NCI-H1436 treated with DMSO at 0.1 percent for 48 hours (cell line): ENCODE measurements at places on chromosomes 5 and 9.

GRCh38 chr9:128062846-128063831, 4.0 kb downstream of the NAIF1 start:
- no peak for DNase-seq

DNA sequence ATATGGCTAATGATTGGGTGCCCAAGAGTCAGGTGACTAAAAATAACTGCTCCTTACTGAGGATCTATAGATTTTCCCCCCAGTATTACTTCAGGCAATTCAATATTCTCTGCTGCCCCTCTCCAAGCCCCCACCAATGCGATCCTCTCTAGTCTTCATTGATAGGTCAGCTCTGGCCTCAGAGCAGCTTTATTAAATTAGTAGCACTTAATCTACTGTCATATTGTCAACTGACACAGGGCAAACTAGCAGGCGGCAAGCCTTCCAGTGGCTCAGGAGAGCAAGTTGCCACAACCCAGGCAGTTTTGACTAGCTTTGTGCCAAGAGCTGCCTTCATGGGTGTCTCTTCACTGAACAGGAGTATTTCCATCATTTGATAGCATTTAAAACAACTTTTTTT, 462.9 kb downstream of the BNC2 start:
- no peak for DNase-seq

GRCh38 chr5:61277190-61277589, 54.9 kb upstream of the ZSWIM6 start:
- DNase-seq: no peak

- no peak for DNase-seq
Measured at GRCh38 chr9:91943478-91944470, 6.3 kb downstream of the ROR2 start.

- DNase-seq: no peak
Measured at GRCh38 chr5:41842777-41843176, 27.4 kb downstream of the OXCT1 start.

DNA sequence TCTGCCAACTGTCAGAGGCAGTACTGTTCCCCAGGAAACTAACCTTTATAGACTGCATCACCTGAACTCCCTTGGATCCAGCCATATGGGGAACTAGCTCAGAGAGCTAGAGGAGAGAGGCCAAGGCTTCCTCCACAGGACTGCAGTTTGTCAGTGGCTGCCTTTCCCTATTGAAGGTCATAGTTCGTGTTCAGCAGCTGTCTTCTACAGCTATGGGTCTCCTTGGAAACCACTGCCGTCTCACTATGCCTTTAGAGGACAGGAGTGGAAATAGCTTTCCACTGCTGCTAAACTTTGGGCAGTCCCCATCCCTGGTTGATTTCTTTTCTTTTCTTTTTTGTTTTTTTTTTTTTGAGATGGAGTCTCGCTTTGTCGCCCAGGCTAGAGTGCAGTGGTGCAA, 4.4 kb upstream of the SLIT3 start:
- DNase-seq: no peak

DNA sequence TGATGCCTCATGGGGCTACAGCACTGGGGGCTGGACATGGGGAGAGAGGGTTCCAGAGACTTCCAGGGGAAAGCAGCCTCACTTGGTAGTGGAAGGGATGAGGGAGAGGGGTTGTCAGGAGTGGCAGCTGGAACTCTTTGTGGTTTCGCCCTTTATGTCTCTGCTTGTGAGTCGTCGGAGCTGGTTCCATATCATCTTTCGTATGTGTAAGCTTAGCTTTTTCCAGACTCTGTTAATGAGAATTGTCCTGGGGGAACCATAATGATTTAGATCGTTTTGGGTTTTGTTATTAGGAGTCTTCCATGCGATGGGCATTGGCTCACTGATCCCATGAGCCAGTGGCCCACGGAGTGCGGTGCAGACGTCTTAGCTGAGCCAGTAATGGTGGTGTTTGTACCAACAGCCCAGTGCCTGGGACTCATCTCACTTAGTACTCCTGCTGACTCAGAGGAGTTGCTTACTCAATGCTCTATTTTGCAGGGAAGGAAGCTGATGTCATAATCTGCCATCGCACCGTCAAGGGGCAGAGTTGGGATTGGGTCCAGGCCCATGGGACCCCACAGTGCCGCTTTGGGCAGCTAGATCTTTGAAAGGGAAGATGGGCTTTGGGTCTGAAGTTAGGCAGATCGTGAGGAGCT, 48.5 kb downstream of the NEK6 start:
- no peak for DNase-seq

- DNase-seq: no peak
Measured at GRCh38 chr5:157020511-157021222, 38.2 kb downstream of the HAVCR1 start.

DNA sequence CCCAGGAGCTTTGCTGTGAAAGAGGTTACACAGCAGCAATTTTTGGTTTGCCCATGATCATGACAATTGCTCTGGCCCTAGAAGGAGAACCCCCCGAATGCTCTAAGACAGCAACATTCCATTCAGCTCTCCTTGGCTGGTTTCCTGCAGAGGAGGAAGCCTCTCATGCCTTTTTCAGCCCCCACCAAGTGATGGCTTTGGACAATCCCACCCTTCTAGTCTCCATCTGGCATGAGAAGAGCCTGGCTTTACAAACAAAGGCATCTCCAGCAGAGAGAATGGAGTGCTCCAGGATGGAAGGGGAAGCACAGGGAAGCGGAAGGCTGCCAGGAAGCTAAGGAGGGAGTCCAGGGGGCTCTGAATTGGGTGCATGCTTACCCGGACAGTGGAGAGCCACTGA, 98.4 kb downstream of the CRB2 start:
- no peak for DNase-seq

DNA sequence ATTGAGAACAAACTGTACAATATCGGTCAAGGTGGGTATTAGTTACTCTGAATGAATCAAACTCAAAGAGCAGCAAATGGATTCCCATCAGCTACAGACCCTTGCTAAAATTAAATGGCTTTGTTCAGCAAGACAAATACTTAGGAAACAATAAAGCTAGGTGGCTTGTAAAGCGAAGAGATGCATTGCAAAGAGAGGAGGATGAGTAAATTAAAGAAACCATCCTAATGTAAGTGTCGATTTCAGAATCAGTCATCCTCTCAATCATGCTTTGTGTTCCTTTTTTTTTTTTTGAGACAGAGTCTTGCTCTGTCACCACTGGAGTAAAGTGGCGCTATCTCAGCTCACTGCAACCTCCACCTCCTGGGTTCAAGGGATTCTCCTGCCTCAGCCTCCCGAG, 359.2 kb upstream of the ZNF462 start:
- no peak for DNase-seq

GRCh38 chr9:134640506-134641172, 964 bp upstream of the COL5A1 start:
- DNase-seq: no peak

DNA sequence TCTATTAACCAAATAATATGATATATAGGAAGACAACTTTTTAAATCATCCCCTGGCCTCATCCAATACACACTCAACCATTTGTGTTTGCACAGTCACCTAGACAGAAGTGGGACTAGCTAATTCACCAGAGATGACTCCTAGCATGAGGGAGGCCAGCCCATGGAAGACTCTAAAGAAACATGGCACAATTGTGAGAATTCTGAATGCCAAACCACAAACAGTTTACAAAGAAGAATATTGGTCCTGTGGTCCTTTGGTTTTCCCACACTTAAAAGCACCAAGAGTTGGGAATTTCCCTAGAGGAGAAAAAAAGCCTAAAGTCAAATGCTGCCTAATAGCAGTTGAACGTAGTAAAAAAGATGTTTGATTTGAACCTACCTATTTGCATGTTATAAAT, 609.9 kb downstream of the ACTL7B start:
- no peak for DNase-seq

DNA sequence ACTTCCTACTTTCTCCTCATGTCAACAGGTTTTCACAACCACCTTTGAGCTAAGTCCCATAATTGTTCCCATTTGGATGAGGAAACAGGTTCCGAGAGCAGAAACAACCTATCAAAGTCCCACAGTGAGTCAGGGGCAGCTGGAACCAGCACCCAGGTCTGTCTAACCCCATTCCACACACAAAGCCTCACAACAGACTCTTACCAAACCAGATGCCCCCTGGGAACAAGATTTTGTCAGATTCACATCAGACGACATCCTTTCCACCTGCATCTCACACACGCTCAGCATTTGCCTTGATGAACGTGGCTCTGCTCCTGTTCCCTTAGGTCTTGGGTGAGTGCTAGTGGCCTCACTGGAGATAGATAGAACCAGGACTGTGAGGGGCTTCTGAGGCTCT, 17.0 kb downstream of the SWI5 start:
- no peak for DNase-seq

DNA sequence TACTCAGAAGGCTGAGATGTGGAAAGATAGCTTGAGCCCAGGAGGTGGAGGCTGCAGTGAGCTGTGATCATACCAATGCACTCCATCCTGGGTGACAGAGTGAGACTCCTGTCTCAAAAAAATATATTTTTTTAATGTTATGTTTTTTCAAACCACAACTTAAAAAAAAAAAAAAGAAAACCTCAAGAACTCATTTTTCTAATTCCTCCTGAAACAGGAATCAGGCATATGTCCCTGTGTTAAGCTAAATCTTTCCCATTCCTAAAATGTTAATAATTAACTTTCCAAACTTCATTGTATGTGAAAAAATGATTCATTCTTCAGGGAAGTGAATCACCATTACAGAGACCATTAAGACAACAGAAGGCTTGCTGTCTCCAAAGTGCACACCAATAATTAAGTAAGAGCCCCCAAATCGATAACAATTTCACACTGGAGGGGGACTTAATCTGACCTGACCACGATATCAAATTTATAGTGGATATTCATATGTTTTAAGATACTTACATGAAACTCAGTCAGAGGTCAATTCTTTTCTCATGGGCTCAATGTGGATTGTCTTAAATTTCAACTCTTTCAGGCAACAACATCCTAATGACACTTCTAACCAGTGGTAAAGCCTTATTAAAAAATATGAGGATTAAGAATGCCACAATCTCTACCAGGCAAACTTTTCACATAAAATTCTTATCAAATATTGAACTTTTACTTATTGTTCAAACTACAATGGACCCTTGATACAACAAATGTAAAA, 5.2 kb downstream of the CEMIP2 start:
- no peak for DNase-seq

DNA sequence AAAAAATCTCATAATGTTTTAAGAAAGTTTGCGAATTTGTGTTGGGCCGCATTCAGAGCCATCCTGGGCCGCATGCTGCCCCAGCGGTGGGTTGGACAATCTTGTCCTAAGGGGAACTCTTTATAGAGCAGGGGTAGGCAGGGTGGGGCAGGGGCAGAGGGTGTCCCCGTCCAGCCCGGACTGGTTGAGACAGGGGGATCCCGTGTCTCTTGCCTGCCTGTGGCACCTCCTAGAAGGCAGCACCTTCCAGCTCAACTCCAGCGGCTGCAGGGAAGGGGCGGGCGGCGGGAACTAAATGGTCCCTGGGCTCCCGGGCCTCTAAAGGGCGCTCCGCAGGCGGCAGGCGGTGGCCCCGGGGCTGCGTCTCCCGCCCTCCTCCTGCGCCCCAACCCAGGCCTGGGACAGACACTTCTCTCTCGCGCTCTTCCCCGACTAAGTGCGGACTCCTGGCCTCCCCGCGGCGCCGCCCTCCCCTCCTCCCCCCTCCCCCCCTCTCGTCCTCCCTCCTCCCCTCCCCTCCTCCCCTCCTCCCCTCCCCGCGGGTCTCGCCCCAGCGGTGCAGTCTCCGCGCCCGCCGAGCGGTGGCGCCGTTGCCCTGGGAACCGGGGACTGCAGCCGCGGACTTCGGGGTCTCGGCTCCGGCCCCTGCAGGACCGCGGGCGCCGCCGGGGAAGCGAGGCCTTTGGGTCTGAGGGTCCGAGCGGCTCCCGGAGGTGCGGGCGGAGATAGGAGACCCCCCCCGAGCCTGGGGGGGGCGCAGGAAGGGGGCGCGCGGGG, 132.6 kb downstream of the MRPL36 start:
- no peak for DNase-seq

GRCh38 chr9:77764894-77765780, 117.0 kb upstream of the GNA14 start:
- DNase-seq: no peak

DNA sequence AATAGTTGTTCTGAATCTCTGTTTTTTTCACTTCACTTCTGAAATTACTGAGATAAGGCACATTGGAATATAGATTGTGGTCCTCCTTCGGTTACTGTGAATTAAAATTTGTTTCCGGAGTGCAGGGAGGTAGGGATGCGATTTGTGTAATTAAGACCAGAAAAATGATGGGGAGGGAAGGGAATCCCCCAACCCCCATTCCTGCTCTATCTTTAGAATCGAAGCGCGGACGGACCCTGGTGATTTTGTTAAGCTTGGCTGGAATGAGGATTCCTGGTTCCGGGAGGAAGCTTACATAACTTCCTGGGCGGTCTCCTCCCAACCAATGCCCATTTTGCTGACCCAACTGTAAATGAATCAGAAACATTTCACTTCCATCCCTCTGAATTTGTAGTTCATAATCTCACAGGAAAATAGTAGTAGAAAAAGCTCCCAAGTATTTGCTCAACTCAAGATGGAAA, 220.1 kb upstream of the MSX2 start:
- DNase-seq: no peak

DNA sequence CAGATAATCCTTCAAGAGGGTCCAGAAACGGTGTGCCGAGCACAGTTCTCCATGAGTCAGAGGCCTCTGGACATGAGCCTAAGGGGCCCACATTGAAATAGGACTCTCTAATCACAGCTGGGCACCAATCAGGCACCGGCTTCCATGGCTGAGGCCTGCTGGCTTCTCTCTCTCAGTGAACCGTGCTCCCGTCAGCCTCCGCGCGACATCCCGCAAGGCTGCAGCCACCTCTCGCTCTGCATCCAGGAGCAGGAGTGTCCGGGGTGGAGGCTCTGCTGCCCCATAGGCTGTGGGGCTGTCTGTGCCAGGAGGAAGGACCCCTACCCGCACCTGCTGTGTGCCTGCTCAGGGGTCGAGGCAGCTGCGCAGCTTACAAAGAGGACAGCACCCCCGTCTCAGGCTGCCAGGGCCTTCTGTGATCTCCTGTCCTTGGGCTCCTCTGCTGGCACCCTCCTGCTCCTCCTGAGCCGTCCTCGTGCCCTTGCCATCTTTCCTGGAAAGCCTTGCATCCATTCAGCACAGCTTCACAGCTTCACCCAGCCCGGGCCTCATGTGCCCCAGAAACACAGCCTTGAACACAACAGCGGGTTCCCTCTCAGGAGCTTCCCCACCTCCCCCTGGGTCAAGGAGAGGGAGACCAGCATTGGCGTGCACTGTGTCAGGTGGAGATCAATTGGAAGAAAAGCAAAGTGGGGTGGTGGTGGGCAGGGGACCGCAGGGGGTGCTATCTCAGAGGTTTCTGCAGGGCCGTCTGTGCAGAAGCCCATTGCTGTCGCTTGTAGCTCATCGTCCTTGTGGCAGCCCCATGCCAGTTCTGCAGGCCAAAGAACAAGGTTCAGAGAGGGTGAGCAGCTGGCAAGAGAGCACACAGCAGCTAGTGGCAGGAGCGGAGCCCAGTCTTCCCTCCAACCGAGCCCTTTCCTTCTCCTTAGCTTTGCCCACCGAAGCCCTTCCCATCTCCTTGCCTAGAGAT, 22.8 kb upstream of the FCN1 start:
- DNase-seq: no peak

GRCh38 chr5:137760719-137761516, 6.8 kb upstream of the HNRNPA0 start:
- no peak for DNase-seq
